Occipital lobe (tissue), 3 donors: ENCODE measurements at places on chromosomes 7 and 10. TPM values are rescaled to one million over a fixed set of nuclear protein-coding genes. Genes with fewer than 3 reads are reported as not detected.

BMS1 gene
- 11.7 TPM for total RNA-seq

PTCD1 gene
- total RNA-seq: 6.6 TPM

HMX2 gene
- total RNA-seq: not detected

ZPBP gene
- total RNA-seq: 0.47 TPM

NEURL1 gene
- total RNA-seq: 25.1 TPM

- no peak for DNase-seq
Observed at GRCh38 chr10:63738410-63738809, 217.2 kb downstream of the REEP3 start.

DNA sequence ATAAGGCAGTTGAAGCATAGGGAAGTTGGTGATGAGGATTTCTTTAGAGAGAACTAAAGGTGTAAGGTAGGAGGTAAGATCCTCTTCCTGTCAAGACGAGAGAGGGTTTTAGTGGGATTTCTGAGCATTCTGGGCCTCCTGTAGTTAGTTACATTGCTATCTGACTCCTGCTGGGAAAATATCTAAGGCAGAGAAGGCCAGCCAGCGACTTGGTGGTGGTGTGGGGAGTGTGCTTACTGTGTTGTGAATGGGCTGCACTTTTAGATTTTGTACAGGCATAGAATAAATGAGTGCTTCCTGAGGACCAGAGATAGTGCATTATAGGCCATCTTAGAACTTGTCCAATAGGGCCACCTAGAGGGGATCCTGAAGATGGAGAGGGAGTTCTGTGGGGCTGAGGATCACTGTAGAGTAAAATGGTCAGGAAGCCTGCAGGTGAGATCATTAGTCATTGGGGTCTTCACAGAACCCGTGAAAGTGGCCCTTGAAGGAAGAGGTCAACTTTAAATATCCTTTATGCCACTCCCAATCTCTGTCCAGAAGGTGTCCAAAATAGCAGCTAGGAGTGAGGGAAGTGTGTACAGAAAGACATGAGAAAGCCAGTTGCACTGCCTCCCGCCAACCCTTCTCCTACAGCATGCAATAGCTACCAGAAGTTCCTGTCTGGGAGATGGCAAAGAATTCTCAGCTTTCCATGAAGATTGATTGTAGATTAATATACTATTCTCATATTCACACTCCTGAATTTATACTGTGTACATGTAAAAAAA, 266.6 kb downstream of the POLR1F start:
- DNase-seq: no peak

CPVL gene
- 69.9 TPM for total RNA-seq

- peak; percentile 37 for DNase-seq
Observed at GRCh38 chr7:142864980-142865747, 10.3 kb downstream of the EPHB6 start.

ZKSCAN1 gene
- 83.3 TPM for total RNA-seq

GRCh38 chr10:123619067-123619855, 46.9 kb upstream of the GPR26 start:
- DNase-seq: no peak

- DNase-seq: no peak
Observed at GRCh38 chr7:151833691-151834090, 43.2 kb downstream of the PRKAG2 start.

DNA sequence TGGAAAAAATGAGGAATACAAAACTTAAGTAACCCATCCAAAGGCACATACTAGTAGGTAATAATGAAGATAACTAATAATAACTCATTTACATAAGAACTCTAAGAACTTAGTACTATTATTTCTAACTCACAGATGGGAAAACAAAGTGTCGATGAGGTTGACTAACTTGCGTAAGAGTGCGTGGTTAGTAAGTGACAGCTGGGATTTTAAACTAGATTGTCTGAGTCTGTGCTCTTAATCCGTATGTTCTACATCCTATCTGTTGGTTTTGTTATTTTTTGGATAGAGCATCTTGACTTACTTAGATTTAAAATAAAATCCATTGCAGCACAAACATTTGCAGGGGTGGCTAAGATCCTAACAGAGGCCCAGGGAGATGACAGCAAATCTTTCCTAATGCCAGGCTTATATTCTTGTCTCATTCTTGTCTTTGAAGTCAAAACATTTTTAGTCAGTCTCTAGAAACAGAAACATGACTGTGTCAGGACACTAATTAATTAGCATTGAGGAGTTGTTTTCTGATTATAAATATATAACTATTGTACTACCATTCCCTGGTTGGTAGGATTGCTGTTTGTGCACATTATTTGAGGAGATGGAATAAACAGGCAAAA, 11.7 kb downstream of the RPA3 start:
- no peak for DNase-seq

GPNMB gene
- total RNA-seq: 5.3 TPM

PTPRN2 gene
- 62.2 TPM for total RNA-seq

GRCh38 chr10:86163522-86164173, 202.9 kb downstream of the GRID1 start:
- no peak for DNase-seq

DNA sequence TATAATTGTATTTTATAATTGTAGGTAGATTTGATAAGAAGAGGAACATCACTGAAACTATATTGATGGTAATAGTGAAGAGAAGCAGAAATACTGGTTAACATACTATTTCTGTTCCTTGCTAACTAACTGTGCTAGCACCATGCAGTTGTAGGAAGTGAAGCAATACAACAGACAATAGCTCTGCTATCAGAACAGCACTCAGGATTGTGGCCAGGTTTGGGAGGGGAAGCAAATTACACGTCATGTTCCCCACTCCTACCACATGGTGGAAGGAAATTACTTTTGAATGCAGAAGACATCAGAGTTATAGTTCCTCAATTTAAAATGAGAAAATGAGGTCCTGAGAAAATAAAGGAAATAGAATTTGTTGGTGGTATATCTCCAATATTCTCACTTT, 151.1 kb downstream of the DGKB start:
- no peak for DNase-seq

GRCh38 chr10:106795619-106796018, 368.9 kb downstream of the SORCS1 start:
- DNase-seq: no peak

GRCh38 chr7:30175180-30175579, 40.4 kb downstream of the MTURN start:
- DNase-seq: no peak

DNA sequence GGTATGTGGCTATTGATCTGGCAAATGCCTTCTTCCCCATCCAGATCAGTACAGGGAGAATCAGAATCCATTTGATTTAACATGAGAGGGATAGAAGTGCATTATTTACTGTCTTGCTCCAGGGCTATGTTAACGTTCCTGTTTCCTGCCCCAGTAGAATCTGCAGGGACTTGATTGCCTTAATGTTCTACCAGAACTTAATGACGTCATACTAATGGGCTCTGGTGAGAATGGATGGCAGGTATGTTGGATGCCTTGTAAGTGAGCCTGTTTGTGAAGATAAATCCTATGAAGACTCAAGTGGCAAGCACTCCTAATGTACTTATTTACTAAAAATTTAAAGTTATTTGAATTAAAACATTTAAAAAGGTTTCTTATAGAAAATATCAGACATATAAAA, 44.5 kb upstream of the CHCHD3 start:
- no peak for DNase-seq

MYO3A gene
- 3.6 TPM for total RNA-seq

DNA sequence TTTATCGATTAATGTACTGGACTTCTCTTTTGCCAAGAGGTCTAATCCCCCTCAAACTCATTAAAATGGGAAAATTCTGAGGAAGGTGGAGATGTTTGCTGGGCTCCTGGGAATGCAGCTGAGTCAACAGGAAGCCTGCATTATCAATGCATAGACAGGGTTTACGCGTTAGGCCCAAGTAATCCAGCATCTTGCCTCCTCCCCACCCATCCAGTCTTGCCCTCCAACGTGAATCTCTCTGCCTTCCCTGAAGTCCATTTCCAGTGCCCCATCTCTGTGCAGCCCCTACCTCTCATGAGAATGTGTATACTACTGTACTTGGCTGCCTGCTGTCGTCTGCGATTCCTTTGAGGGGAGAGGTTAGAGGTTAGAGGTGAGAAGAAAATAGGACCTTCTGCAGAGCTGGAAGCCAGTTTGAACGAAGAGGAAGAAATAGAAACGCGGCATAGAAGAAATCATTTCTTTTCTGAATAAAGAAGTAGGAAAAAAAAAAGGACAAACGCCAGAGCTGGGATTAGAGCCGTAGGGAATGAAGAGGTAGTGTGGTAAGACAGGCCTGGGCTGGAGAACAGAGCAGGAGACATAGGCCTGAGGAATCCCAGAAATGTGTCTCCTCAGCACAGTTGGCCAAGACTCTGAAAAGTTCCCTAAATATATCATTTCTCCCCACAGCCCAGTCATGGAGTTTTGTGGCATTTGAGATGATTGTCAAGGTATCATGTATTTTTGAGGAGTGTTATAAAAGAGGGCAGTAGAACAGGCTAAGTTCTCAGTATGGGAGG, 75.6 kb downstream of the MYOF start:
- DNase-seq: no peak

DNA sequence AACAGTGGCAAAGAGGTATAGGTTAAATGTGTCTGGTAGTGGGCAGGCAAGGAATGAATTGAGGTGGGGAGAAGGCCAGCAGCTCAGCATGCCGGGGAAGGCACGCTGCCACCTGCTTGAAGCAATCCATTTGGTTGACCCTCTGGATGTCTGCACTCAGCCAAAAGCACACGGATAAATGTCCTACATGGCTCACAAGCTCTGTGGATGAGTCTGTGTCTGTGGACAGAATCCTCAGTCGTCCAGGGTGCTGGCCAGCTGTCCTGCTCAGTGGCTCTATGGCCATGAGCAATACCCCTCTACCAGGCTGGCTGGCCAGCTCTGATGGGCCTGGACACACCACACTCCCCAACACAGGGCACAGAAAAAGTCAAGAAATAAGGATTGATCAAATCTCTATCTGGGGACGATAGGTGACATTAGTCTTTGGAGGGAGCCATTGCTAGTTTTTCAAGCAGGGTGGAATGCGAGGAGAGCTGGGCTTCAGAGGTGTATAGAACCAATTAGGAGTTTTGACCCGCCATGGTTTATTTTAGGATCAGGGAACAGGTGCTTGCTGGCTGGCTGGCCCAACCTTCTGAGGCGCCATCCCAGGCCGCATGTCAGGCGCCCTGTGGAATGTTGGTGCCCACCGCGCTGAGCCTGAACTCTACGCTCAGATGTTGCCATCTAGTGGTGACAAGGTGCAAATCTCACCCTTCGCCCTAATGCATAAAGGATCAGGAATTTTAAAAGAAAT, 493.4 kb downstream of the TNS3 start:
- DNase-seq: peak; percentile 11

DNA sequence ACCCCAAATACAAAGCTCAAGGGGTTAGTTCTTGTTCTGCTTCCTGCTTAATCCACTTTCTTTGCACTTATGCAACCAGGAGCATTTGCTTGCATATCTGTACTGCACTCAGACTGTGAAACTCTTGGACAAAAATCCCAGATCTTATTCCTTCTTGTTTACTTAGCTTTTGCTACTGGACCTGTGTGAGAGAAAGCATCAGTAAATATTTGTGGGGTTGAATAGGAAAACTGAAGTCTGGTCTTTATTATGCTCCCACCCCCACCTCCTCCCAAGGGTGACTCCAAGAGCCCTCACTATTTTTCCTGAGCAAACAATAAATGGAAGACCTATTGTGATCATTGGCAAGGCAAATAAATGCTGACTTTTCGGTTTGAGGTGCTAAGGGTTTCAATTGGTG, 57.1 kb upstream of the VSTM2A start:
- DNase-seq: no peak

ERVW-1 gene
- not detected for total RNA-seq

GRCh38 chr7:2792856-2793487, 51.1 kb downstream of the GNA12 start:
- no peak for DNase-seq

DNA sequence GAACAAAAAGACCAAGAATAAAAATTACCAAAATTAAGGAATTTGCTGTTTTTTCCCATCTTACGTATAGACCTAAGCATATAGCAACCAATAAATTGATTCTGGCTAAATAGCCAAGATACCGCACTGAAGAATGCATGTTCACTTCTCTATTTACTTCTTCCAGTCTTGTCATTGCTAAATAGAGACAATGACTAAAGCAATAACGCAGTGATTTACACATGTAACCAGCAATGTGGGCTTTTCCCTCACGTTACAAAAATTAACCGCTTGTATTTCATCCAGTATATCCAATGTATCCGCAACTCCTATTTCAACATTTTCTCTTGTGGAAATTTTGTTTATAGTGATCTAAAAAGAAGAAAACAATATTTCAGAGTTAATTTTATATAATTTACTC, 5.6 kb downstream of the TMEM168 start:
- no peak for DNase-seq

DNA sequence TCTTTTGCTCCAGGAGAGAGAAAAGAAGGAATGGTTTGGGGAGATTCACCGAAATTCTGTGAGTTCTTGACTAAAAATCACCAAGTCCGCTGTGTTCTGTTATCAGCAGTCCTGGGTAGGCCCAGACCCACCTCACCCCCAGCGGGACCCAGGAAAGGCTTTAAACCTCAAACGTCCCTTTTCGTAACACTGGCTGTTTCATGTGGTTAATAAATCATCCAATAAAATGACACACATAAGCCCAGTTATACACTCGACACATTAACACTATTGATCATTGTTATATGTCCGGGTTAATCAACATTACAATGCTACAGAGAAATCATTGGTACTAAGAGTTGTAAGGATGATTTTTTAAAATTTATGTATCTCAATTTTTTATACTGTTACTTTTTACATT, 25.2 kb downstream of the DIP2C start:
- DNase-seq: no peak

GRCh38 chr7:82234457-82235049, 209.0 kb downstream of the CACNA2D1 start:
- no peak for DNase-seq

- no peak for DNase-seq
Observed at GRCh38 chr10:22022257-22023032, 18.9 kb upstream of the DNAJC1 start.

DNA sequence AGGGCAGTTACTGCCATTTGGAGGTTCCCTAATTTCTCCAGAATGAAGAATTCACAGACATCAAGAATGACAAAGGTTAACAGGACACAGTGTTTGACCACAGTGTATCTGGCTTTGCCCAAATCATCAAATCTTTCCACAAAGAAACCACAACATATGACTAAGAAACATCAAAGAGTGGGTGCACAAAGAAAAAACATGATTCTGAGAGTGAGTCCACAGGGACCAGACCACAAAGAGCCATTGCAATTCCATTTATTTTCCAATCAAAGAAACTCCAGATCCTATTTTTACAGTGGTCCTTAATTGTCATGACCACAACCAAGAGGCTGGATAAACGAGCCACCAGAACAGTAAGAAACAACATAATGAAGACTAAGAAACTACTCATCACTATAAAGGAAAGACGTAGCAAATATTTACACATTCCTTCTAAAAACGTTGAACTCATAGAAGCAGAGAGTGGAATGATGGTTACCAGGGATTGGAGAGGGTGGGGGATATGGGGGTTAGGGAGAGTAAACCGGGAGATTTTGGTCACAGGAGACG, 286.5 kb downstream of the DOCK4 start:
- no peak for DNase-seq

GATA3 gene
- not detected for total RNA-seq

GRCh38 chr7:44987996-44988395, 9.2 kb upstream of the MYO1G start:
- no peak for DNase-seq
